ENCODE measurements at places on chromosomes 4 and X.

DNA sequence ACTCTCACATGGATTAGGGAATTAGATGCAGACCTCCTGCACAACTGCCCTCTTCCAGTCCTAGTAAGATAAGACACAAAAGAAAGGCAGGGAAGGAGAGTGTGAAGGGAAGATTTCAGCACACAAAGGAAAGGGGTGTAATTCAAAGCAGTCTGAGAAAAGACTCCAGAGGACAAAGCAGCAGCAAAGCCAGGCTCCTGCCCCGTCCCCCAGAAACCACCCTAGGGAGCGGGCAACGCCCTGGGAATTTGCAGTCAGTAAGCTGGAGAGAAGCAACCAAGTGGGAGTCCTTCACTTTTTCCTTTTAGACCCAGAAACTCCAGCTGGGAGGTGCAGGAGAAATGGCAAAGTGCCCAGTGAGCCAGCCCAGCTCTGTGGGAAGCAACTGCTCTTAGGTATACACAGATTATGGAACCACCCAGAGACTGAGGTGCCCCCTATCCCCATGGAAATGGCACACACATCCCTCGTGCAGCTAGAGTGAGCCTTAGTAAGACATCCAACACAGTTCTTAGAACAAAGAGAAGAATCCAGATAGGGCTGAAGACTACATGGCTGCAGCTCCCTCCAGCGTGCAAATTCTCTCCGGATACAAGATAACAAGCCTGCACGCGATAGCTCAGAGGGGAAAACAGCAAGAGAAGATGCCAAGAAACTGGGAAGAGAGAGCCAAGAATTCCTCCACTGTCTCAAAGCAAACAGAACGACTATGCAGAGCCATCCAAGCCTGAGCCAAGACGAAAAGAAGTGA, 26.5 kb upstream of the IRAK1 start:
- DNase-seq, result no peak

GRCh38 chr4:99803566-99804101, 13.0 kb upstream of the DAPP1 start:
- DNase-seq, result no peak

GRCh38 chrX:74246524-74246923, 57.5 kb upstream of the ZCCHC13 start:
- no peak for DNase-seq

DNA sequence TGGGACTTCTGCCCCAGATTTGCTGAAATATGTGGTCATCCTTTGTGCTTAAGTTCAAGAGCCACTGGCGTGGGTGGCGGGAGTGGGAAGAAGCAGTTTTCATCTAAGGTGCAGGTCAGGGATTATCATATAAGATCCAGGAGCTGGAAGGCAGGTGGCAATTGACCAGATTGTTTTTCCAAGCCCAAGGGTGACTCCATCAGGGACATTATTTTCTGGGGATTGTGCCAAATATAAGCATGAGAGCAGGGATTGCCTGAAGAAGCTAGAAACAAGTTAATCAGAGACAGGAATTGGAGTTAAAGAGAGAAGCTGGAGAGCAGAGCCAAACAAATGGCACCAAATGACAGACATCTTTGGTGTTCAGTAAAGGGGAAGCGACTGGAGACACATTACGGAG, 19.4 kb upstream of the SEL1L3 start:
- DNase-seq, result no peak

DNA sequence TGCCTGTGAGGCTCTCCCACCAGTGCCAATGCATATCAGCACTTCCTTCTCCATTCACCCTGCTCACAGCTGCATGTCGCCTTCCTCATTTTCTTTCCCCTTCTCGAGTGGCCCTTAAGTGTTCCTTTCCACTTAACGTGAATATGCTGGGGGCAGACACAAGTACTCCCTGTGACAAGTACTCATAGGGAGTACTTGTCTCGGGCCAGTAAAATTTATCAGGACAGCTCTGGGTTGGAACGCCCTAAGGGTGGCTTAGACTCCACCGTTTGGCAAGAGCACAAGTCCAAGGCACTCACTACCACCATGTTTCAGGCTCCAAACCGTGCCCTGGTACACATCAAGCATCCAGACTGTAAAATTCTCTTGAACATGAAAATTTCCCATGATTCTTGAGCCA, 3.9 kb upstream of the LDOC1 start:
- no peak for DNase-seq

- peak; percentile 19 for DNase-seq
These were observed 219.0 kb upstream of the CPEB2 start for GRCh38 chr4:14783011-14783877.

GRCh38 chr4:70239131-70239883, 3.1 kb upstream of the CSN3 start:
- no peak for DNase-seq

DNA sequence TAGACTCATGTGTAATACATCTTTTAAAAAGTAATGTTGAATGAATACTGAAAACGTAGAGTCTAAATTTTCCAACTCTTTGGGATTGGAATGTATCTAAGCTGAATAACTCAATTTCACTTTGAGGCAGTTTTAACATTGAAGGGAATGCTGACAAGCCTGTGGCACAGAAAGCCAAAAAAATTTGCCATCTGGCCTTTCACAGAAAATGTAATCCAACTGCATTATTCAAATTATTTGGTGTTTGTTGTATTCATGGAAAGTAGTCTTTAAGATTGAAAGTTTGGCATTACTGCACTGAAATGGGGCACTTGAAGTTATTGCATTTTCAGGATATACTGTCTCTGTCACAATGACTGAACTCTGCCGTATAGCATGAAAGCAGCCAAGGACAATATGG, 186.9 kb downstream of the FRMPD4 start:
- DNase-seq, result no peak

DNA sequence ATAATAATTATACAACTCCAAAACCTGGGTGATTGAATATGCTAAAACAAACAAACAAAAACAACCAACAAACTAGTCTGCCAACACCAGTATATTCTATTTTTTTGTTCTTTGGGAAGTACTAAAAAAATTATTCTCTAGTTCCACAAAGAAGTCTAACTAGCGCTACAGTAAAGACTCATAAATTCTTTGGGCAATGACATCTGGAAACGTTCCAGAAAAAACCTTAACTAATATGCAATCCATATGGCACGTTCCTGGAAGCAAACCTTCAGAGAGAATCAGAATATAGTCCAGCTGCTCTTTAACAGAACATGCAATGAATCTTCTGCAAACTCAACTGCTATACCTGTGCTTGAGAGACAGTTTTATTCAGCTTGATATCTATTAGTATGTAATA, 500.1 kb downstream of the TRAM1L1 start:
- no peak for DNase-seq

DNA sequence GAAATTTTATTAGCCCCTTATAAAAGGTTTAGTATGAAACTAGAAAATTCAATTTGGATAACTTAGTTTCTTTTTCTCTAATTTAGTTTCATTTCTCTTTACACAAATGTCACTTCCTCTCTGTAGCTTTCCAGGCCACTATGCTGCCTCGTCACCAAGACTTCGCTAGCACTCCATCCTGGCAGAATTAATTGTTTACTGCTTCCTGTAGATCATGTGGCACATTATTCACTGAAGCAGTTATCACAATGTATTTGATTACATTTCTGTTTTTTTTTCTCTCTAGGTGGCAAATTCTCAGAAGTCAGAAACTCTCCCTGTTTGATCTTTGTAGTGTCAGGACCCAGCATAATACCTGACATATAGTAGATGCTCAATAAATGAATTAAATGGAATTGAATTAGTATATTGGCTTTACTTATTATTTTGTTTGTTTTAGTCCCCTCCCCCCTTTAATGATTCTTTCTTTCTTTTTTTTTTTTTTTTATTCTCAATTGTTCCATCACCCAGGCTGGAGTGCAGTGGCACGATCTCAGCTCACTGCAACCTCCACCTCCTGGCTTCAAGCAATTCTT, 9.3 kb upstream of the SAT1 start:
- DNase-seq, result no peak

DNA sequence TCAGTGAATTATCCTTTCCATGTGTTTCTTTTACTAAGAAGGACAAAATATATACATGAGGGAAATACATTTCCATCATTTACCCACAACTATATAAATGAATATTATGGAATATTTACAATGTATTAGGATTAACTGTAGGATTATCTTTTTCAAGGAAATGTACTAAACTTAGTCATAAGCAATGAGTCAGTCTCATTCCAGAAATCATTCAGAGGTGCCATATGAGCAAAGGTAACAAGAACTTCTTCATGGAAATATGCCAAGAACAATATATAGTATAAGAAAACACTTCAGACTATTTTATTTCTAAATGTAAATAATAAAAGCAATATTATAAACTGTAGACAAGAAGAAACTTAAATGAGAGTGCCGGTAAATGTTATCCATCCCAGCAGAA, 67.1 kb downstream of the USP38 start:
- DNase-seq, result no peak

GRCh38 chr4:93086356-93086755, 742.2 kb upstream of the ATOH1 start:
- no peak for DNase-seq

DNA sequence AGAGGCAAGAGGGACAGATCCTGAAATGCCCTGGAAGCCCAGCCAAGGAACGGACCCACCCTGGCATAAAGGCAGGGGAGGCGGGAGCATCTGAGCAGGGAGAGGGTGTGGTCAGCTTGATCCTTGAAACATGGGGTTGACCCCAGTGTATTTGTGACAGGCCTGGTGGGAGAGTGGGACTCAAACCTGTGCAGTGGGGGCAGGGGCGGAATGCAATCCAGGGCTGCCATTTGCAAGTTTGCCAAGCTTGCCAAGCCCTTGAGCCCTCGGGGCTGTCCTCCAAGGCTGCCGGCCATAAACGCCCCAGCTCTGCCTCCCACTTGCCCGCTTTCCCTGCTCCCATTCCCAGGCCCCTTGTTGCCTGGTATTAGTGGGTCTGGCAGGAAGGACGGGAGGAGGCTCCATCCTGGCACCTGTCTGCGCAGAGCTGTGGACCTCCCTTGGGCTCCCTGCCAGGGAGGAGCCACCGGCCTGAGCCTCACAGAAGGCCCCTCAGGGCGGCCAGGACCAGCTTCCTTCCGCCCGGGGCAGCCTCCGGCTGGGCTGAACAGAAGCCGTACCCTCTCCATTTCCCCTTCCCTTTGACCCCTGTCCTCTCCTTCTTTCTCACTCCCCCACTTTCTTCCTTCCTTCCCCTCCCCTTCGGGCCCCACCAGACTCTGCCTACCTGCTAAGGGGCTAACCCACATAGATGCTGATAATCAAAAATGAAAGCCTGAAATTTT, 661 bp downstream of the S100P start:
- no peak for DNase-seq

- no peak for DNase-seq
These were observed 101.9 kb downstream of the FBXW7 start for GRCh38 chr4:152434011-152434410.

GRCh38 chr4:25013756-25014661, 16.7 kb downstream of the LGI2 start:
- no peak for DNase-seq

- DNase-seq, result no peak
These were observed 30.0 kb downstream of the PAPSS1 start for GRCh38 chr4:107689912-107690587.

- DNase-seq, result no peak
These were observed 2.0 kb upstream of the THAP9 start for GRCh38 chr4:82898322-82899243.

DNA sequence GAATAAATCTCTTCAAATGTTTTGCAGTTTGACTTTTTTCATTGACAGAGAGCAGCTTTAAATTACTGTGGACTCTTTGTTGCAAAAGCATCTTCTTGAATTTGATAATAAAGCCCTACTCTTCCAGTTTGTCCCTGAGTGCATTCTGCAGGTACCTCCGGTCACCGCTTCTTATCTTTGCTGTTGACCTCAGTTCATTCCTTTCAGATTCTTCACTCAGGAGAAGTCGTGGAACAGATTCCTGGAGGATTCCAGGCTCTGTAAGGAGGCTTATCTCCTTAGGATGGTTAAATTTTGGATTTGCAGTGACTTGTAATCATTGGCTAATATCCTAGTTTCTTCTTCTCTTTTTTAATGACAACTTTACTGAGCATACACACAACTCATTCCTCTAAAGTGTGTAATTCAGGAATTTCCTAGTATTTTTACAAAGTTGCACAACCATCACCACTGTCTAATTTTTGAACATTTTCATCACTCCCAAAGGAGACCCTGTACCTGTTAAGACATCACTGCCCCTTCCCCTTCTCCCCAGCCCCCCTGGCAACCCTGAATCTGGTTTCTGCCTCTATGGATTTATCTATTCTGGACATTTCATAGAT, 22.0 kb downstream of the TBL1X start:
- no peak for DNase-seq

DNA sequence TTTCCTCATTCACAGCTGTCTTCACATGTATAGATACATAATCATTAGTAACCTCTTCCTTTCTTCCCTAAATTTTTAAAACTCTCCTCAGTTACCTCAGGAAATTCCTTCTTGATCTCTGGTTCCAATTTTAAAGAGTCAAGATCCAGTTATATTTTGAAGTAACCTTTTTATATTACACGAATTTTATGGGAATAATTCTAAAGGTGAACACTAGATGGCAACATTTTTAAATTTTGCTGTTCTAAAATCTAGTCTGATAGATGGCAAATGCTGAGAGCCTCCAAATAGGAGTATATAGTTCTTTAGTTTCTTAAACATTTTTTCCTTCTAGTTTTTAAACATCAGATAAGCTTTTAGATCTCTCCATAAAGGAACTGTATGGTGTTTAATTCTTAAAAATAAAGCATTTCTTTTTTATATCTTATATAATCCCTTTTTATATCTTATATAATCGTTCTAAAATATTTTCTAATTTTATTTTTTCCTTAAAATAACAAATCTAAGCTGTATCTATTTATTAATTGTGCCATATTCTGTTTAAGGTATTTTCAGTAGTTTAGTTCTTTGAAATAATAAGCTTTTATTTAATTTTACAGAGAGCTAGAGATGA, 37.9 kb upstream of the PAPSS1 start:
- DNase-seq, result no peak

- DNase-seq, result no peak
These were observed 35.3 kb downstream of the SMS start for GRCh38 chrX:21975812-21976211.

DNA sequence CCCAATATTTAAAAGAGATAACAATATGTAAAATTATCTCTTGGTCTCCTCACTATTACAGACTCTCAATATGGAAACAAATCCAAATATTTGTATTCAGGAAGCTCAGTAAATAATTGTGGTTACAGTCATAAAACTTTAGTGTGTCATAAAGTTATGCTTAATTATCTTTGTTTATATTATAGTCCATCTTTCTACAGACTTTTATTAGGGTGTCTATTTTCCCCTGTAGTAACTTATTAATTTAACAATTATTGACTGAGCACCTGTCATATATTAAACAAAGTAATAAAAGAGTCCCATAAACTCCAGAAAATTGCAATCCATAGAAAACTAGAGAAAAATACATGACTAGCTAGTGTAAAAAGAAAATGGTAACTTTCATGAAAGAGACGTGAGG, 61.6 kb upstream of the GPM6A start:
- DNase-seq, result no peak

DNA sequence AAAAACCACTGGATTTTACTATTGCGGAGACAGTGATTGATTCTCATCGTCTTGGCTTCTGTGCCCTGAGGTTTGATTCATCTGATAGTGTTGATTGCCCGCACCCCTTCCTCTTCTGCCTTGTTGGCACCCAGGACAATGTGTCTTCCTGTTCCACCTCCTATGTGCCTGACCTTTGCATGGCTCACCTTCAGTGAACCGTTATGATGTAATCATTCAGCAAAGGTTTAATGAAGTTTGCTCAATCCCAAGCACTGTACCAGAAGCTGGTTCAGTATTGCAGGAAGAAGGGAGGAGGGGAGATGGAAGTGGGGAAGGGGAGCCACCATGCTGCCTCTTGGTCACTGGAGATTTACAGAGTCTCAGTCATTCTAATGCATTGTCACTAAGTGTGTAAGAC, 36.3 kb downstream of the PDGFRA start:
- DNase-seq, result no peak

GRCh38 chrX:109448282-109448938, 33.5 kb downstream of the GUCY2F start:
- no peak for DNase-seq

Measured in stimulated activated CD8-positive, alpha-beta memory T cell treated with anti-CD3 and anti-CD28 coated beads, Interleukin-7, amount 100 ng/mL, for 48 hours (primary cell).